ENCODE measurements at places on chromosomes 6 and 20.

DNA sequence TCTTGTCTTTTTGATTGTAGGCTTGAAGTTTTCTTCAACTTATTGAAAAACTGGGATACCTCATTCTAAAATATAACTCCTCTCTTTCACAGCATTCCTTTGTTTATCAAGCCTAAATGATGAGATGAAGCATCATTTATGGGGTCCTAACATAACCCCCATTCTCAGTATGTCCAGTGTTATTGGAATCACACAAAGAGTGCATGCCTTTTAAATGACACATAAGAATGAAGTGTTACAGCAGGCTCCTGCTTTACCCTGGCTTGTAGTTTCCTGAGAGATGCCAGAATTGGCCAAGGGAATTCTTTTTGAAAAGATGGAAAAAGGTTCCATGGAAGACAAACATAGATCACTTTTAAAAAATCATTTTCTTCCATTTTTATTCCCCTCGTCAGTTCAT lies 502.4 kb downstream of the BCKDHB start:
- no peak for DNase-seq

DNA sequence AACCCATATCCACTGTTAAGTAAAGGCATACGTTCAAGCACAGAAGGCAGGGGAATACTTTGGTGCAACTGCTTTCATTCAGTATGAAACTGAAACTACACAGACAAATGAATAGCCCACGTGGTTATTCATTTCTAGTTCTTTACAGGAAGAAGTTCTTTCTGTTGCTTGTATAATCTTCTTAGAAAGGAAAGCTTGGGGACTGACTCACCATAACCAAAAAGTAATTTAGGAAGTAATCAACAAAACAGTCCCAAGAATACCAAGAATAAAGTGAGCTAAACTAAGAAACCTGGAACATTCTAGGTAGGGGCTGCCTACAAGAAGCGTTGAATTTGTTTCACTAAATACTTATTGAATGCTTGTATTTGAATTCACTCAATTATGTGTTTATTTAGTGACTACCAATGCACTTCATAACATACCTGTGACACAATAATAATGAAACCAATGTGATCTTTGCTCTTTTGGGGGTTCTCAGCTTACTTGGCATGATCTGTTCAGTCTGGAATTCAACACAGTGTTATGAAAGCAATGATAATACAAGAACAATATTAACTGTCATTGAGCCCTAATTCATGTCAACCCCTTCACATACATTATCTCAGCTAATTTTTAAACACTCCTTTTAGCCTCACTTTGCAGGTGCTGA lies 25.1 kb upstream of the KIAA0408 start:
- DNase-seq: no peak

DNA sequence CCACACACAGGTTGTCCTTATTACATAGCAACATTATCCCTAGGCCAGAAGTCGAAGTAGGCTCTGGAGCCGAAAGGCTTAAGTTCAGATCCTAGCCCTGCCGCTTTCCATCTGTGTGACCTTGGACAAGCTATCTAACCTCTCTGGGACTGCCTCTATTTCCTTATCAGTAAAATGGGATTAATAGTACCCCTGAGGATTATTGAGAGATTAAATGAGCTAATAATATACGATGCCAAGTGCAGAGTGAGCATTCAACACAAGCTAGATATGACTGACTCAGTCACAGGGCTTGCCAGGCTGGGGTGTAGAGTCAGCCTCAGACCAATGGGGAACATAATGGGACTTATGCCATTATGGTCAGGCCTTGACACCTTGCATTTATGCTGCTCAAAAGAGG lies 8.9 kb upstream of the SPATA2 start:
- DNase-seq: no peak

- DNase-seq: no peak
Measured at GRCh38 chr6:113347436-113347835, 509.7 kb upstream of the MARCKS start.

- no peak for DNase-seq
Measured at GRCh38 chr6:10643201-10643651, 51.2 kb downstream of the C6orf52 start.

DNA sequence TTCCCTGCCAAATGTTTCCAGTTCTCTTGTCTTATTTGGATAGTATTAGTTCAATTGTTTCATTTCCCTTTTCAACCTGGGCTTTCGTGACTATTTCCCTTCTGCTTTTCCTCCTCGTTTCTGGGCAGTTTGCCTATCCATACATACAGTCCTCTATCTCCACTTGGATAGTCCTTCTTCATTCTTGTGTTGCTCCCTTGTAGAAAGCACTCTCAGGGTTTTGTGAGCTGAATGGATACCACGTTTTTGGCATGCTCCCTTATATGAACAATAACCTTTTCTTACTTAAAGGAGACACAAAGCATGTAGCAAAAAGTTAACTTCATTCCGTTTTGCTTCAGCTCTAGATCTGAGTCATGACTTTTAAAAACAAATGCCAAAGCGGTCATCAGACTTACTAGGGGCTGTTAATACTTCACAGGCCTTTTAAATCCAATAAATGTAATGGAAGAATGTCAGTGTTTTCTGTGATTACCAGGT lies 16.6 kb downstream of the CRYBG1 start:
- no peak for DNase-seq

DNA sequence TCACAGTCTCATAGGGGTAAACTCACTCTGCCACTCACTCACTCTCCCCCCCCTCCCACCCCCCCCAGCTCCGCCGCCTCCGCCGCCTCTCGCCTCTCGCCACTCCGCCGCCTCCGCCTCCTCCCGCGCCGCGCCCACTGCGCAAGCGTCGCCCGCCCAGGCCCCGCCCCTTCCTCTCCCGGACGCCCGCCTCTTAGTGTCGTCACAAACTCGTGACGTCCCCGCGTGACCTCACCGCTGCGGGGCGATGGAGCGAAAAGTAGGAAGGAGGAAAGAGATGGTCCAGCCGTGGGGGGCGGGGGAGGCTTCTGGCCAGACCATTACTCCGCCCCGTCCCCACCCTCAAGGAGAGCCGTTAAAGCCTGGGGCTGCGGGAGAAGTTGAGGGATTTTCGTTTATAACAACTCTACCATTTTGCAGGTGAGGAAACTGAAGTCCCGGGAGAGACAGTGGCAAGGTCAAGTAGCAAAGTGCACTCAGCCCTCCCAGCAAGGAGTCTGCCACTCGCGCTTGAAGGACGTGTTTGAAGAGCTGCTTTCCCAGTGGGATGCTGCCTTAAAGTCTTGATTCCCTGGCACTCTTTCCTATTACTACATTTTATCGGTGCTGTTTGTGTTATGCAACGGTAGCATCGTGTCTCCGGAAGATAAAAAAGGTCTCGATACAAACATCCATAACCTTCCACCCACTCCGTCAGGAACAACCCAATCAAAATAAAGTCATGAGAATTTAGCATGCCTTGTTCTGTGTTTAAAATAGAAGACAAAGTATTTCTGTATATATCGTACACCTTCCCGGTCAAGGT lies at the start of gene ILRUN:
TSS of gene ILRUN (minus strand) at position 29 of the 805 bp plus-strand sequence. CDS start 164 bp downstream, outside the sequence.
- peak; percentile 100 for DNase-seq

- DNase-seq: no peak
Measured at GRCh38 chr6:154521412-154521811, 10.9 kb upstream of the CNKSR3 start.

- DNase-seq: peak; percentile 16
Measured at GRCh38 chr6:81562169-81562568, 190.3 kb downstream of the TENT5A start.

- DNase-seq: no peak
Measured at GRCh38 chr20:52425253-52425652, 233.7 kb upstream of the ZFP64 start.

GRCh38 chr6:127716465-127716864 lies 139.5 kb downstream of the C6orf58 start:
- DNase-seq: no peak

GRCh38 chr6:135088818-135089809 lies 34.5 kb upstream of the HBS1L start:
- DNase-seq: peak; percentile 10

DNA sequence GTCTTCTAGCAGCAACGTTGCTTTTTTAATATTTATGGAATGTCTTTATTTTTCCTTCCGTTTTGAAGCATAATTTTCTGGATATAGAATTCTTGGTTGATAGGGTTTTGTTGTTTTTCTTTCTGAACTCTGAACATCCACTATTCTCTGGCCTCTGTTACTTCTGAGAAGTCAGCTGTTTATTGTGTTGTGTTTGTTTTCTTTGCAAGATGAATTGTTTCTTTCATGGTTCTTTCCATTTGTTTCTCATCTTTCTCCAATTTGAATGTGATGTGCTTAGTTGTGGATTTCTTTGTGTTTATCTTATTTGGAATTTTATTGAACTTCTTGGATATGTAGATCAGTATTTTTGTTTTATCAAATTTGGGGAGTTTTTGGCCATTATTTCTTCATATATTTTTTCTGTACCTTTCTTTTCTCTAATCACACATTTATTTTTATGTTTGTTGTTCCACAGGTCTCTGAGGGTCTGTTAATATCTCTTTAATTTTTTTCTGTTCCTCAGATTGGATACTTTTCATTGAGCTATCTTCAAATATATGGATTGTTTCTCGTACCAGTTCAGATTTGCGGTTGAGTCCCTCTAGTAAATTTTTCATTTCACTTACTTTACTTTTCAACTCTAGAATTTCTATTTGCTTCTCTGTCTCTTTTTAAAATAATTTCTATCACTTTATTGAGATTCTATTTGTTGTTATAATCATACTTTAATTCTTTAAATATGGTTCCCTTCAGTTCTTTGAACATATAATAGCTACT lies 18.0 kb downstream of the HIVEP1 start:
- DNase-seq: no peak

DNA sequence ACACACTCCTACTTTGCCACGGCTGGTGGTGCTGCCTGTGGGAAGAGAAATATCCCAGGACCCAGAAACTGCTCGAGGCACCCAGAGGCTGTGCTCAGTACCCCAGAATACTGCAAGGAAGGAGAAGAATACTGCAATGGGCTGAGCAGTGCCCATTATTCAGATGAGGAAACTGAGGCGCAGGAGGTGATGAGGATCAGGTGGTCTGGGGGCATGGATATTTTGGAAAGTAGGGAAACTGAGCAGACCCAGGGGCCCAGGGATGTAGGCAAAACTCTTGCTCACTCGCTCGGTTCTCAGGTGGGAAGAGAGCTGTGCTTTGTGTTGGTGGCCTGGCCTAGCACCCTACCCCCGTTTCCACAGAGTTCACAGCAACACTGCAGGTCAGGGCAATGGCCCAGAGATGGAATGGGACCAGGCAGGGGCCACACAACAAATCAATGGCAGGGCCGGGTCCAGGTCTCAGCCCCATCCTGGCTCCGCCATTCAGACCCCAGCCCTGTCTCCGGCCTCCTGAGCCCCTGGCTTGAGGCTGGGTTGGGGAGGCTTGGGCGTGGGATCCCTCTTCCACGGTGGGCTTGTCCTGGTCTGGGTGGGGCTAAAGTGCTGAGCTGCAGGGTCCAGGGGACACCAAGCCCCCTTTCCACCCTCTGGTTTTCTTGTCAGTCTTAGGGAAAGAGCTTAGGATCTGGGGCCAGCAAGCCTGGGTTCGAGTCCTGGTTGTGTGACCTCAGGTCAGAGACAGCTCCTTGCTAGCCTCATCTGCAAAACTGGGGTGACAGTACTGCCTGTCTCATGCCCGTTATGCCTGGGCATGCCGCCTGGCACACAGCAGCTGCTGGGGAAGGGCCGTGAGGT lies 33.9 kb downstream of the SUN5 start:
- DNase-seq: peak; percentile 0

GRCh38 chr6:107488875-107489635 lies 862 bp upstream of the SOBP start:
- peak; percentile 23 for DNase-seq

- no peak for DNase-seq
Measured at GRCh38 chr6:10144772-10145171, 270.1 kb downstream of the TFAP2A start.

DNA sequence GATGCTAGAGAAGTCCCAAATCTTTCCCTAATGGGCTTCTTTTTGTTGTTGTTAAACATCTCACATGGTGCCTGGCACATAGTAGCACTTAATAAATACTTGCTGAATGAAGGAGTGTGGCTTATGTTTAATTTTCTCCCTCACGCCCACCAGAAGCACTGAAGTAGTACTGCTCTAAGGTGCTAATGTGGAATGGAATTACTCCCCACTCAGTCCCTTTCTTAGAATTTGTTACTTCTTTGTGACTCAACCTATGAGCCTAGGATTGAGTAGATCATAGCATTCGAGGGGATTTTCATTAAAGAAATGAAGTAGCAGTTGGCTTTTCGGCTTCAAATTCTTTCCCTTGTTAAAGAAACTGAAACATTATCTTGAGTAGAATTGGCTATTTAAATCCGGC lies 192.8 kb downstream of the CLIC5 start:
- no peak for DNase-seq

DNA sequence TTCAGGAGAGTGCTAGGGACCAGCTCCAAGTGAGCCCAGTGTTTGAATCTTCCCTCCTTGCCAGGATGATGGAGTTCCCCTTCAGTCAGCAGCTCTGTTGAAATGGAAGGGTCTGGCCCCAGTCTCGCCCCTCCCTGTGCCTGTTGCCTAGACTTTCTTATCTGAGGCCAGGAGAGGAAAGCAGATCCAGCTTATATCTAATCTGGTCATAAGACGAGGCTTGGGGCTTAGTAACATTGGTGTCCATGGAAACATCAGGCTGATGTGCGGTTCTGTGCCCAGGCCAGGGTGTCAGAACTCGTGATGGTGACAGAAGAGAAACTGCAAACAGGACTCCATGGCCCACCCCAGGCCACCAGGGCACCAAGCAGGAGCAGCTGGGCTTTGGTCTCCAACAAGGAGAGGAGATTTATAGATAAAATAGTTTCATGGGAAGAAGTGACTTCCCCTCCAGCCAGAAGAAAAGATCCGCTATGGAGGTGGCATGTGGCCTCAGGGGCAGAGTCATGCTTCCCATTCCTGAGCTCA lies 9.8 kb downstream of the MAS1L start:
- no peak for DNase-seq

DNA sequence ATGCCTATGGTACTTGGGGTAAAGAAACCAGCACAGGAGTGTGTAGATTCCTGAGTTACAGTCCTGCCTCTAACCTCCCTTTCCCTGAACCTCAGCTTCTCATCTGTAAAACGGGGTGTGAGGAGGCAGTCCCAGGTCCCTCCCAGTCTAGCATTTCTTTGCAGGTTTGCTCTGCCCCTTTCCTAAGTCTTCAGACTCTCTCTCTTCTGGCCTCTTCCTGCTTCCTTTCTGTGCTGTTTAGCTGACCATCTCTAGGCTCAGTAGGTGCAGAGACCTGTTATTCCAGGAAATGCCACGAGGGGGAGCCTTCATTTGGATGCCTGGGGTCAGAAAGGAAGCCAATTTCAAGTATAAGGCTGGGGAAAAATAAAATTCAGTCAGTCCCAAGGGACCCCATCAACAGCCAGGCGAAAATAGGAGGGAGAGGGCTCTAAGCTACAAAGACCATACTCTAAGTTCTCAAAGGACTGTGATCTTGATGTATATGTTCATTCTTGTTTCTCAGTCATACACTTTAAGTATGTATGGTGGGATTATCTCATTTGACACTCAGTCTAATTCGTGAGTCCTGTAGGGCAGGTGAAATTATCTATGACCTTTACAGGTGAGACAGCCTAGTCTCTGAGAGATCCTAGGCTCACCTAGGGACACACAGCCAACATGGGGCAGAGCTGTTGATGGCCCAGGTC lies 89.1 kb downstream of the NCR2 start:
- peak; percentile 95 for DNase-seq

All from Calu3 (cell line).